ENCODE measurements at places on chromosomes 4 and X. TPM values are rescaled to one million over a fixed set of nuclear protein-coding genes. Genes with fewer than 3 reads are reported as not detected.

SLC4A4 gene
- total RNA-seq = 0.43 TPM

GRCh38 chr4:115515366-115515765, 401.9 kb upstream of the NDST4 start:
- H3K27ac ChIP-seq = no peak overlapping the region
- no peaks in the 10 kb centered on the region for H3K4me1 ChIP-seq
- no peak overlapping the region for H3K4me3 ChIP-seq
- H3K36me3 ChIP-seq = no peaks in the 10 kb centered on the region

GRCh38 chrX:104854188-104854587, 288.2 kb downstream of the IL1RAPL2 start:
- no peak for DNase-seq
- H3K27ac ChIP-seq = no peak overlapping the region
- no peaks in the 10 kb centered on the region for H3K27me3 ChIP-seq
- H3K4me3 ChIP-seq = no peak overlapping the region

GRCh38 chr4:142272452-142272851, 573.6 kb downstream of the INPP4B start:
- H3K36me3 ChIP-seq = peaks cover 17% of the 10 kb centered on the region
- peaks cover 84% of the 10 kb centered on the region for H3K4me1 ChIP-seq
- H3K4me3 ChIP-seq = no peak overlapping the region
- H3K27ac ChIP-seq = no peak overlapping the region
- H3K27me3 ChIP-seq = no peaks in the 10 kb centered on the region

- H3K4me3 ChIP-seq = no peak overlapping the region
- H3K36me3 ChIP-seq = no peaks in the 10 kb centered on the region
- H3K27ac ChIP-seq = no peak overlapping the region
Measured at GRCh38 chr4:153649572-153649991, 34.5 kb upstream of the TLR2 start.

FAM9B gene
- total RNA-seq = not detected

CT83 gene
- total RNA-seq = not detected

MAGEA10 gene
- not detected for total RNA-seq

- H3K4me3 ChIP-seq = no peak overlapping the region
- no peak for DNase-seq
- H3K27ac ChIP-seq = no peak overlapping the region
- no peaks in the 10 kb centered on the region for H3K27me3 ChIP-seq
- H3K36me3 ChIP-seq = no peaks in the 10 kb centered on the region
Measured at GRCh38 chr4:158033416-158034120, 139.3 kb downstream of the GASK1B start.

DNA sequence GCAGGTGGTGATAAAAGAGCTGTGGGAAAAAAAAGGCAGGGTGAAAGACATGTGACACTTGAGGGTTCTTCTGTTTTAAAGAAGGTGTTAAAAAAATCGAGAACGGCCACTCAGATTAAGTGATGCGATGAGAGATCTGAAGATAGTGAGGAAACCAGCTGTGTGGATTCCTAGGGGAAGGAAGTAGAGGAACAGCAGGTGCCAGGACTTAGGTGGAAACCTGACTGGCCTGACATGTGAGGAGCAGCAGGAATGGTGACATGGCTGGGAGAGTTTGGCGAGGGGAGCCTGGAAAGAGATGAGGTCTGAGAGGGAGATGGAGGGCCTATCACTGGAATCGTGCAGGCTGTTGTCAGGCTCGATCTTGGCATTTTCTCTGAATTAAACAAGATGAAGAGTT, 55.5 kb downstream of the BMPR1B start:
- H3K27me3 ChIP-seq = peaks cover 2% of the 10 kb centered on the region
- H3K27ac ChIP-seq = no peak overlapping the region
- no peaks in the 10 kb centered on the region for H3K36me3 ChIP-seq
- H3K4me1 ChIP-seq = no peaks in the 10 kb centered on the region
- no peak overlapping the region for H3K4me3 ChIP-seq

CT45A2 gene
- total RNA-seq = not detected

DNA sequence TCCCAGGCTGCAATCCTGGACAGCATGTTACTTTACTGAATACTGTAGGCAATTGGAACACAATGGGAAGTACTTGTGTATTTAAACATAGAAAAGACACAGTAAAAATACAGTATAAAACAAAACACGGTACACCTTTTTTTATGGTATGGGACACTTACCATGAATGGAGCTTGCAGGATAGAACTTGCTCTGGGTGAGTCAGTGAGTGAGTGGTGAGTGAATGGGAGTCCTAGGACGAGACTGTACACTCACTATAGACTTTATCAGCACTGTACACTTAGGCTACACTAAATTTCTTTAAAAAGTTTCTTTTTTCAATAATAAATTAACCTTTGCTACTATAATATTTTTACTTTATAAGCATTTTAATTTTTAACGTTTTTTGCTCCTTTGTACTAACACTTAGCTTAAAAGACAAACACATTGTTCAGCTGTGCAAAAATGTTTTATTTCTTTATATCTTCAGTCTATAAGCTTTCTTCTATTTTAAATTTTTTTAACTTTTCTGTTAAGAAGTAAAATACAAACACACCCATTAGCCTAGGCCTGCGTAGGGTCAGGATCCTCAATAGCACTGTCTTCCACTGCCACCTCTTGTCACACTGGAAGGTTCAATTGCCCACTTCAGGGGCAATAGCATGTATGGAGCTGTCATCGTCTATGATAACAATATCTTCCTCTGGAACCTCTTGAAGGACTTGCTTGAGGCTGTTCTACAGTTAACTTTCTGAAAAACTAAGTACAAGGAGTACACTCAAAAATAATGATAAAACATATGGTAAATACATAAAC, 293.5 kb upstream of the FSTL5 start:
- H3K27me3 ChIP-seq = no peaks in the 10 kb centered on the region
- no peaks in the 10 kb centered on the region for H3K4me1 ChIP-seq
- H3K4me3 ChIP-seq = no peak overlapping the region
- no peak for DNase-seq

DNA sequence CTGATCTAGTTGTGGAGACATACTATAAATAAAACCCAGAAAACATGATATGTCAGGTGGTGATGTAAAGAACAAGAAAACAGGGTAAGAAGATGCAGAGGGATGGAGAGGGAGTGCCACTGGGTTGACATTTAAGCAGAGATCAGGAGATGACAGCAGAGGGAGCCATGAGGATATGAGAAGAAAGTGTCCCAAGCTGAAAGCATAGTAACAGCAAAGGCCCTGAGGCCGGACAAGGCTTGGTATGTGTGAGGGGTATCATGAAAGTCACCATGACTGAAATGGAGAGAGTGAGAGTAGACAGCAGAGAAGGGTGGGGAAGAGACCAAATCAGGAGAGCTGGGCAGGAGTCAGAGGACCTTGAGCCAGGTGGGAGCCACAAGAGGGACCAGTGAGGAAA, 3.4 kb downstream of the GPKOW start:
- no peaks in the 10 kb centered on the region for H3K27me3 ChIP-seq
- no peak overlapping the region for H3K27ac ChIP-seq
- peaks cover 22% of the 10 kb centered on the region for H3K36me3 ChIP-seq
- peaks cover 37% of the 10 kb centered on the region for H3K4me1 ChIP-seq
- no peak overlapping the region for H3K4me3 ChIP-seq
- DNase-seq = no peak

DNA sequence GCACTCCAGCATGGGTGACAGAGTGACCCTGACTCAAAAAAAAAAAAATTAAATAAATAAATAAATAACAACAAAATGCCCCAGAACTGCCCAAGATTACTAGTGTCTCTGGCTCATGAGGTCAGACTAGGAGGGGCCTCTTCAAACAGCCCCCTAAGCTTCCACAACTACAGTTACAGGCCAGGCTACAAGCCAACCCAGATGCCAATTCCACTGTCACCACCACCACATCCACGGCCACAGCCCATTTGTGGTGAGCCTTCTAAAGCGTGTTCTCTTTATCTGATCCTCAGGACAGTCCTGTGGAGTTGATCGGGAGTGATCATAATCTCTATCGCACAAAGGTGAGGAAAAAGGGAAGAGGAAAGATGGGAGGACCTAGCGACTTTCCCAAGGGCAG, 36.6 kb downstream of the IGFBP7 start:
- no peak overlapping the region for H3K27ac ChIP-seq
- DNase-seq = no peak

GYPB gene
- total RNA-seq = not detected

GRCh38 chr4:42555828-42556227, 101.1 kb downstream of the ATP8A1 start:
- peaks cover 6% of the 10 kb centered on the region for H3K36me3 ChIP-seq
- H3K4me3 ChIP-seq = no peak overlapping the region
- no peak for DNase-seq
- H3K4me1 ChIP-seq = no peaks in the 10 kb centered on the region
- no peaks in the 10 kb centered on the region for H3K27me3 ChIP-seq

POLN gene
- total RNA-seq = 4.0 TPM

GRCh38 chr4:174324725-174325124, 41.0 kb downstream of the CEP44 start:
- no peak for DNase-seq
- H3K27ac ChIP-seq = no peak overlapping the region

GRCh38 chr4:153345012-153345981, 809 bp downstream of the MND1 start:
- H3K27ac ChIP-seq = peak overlapping the region; percentile 86
- peak overlapping the region; percentile 93 for H3K4me3 ChIP-seq
- peaks cover 28% of the 10 kb centered on the region for H3K4me1 ChIP-seq
- H3K36me3 ChIP-seq = peaks cover 1% of the 10 kb centered on the region
- peak; percentile 68 for DNase-seq

DNA sequence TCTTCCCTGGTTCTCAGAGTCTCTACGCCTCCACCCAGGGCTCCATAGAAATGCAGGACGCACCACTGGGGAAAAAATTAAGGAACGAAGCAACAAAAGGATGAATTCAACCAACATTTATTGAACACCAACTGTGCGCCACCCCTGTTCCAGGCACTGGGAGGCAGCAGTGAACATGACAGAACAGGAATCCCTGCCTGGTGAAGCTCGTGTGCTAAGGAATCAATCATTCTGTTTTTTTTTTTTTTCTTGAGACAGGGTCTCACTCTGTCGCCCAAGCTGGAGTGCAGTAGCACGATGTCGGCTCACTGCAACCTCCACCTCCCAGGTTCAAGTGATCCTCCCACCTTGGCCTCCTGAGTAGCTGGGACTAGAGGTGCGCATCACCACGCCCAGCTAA, 1.9 kb upstream of the FTSJ1 start:
- no peak overlapping the region for H3K27ac ChIP-seq
- no peak overlapping the region for H3K4me3 ChIP-seq
- peaks cover 28% of the 10 kb centered on the region for H3K4me1 ChIP-seq
- H3K36me3 ChIP-seq = peaks cover 9% of the 10 kb centered on the region

DNA sequence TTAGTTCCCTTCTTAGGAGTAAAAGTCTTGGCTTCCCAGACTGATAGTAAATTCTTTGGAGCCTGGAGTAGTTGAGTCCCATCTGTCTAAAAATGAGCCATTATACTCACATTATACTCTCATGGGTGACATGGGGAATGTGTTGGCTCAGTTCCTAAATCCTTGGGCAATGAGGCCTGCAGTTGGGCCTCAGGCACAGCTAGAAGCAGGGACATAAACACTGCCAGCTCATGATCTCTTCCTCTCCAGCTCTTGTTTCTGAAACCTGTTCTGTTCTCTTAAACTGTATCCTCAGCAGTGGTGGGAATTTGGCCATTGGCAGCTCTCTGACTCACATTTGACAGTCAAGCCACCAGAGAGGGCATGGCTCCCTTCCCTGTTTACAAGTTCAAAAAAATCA, 212.5 kb downstream of the SPATA18 start:
- no peaks in the 10 kb centered on the region for H3K4me1 ChIP-seq
- no peaks in the 10 kb centered on the region for H3K27me3 ChIP-seq
- no peak for DNase-seq
- no peak overlapping the region for H3K27ac ChIP-seq
- H3K4me3 ChIP-seq = no peak overlapping the region
- no peaks in the 10 kb centered on the region for H3K36me3 ChIP-seq

GRCh38 chrX:56762707-56763555, 33.9 kb downstream of the NBDY start:
- peak overlapping the region; percentile 57 for H3K4me3 ChIP-seq
- no peaks in the 10 kb centered on the region for H3K27me3 ChIP-seq
- peaks cover 1% of the 10 kb centered on the region for H3K36me3 ChIP-seq
- H3K27ac ChIP-seq = peak overlapping the region; percentile 90
- peaks cover 49% of the 10 kb centered on the region for H3K4me1 ChIP-seq
- DNase-seq = no peak

GRCh38 chr4:15702941-15703403, at the start of gene BST1:
TSS of gene BST1 (plus strand) at chr4:15703065. CDS start at chr4:15703145, 80 bp downstream.
- DNase-seq = peak; percentile 67
- H3K4me1 ChIP-seq = peaks cover 7% of the 10 kb centered on the region
- H3K36me3 ChIP-seq = no peaks in the 10 kb centered on the region
- H3K4me3 ChIP-seq = peak within 1 kb of the TSS; percentile 77
- no peak within 1 kb of the TSS for H3K27ac ChIP-seq

DNA sequence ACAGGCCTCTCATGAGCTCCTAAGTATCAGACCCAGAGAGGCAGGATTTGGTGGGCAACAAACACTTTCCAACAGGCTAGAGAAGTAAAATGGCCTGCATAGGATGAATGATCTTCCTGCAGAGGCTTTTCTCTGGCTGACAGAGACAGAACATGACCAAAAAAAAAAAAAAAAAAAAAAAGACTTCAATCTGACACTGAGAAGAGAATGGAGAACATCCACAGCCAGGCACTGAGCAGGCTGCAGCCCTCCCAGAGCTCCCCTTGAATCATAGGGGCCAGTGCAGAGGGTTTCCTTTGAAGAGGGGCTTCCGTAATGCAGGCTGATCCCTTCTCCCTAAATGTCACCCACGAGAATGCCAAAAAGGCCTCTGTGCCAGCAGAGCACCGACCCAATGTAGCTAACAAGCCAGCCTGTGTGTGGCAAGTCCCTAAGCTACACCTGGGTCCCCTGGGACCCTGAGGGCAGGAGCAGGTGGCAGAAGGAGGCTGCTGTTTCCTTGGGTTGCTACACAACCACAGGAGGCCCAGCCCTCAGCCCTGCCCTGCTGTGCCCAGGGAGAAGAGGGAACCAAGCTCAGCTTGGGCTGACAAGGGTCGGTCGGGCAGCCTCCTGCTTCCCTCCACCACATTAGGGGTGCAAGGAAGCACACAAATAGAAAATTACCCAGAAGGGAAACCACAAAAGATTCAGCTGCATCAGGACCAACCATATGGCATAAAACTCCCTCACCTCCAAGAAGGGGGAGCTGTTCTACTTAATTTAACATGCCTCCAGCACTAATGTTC, 55.6 kb downstream of the MAP7D2 start:
- H3K36me3 ChIP-seq = no peaks in the 10 kb centered on the region
- peaks cover 3% of the 10 kb centered on the region for H3K4me1 ChIP-seq
- no peak overlapping the region for H3K4me3 ChIP-seq

DNA sequence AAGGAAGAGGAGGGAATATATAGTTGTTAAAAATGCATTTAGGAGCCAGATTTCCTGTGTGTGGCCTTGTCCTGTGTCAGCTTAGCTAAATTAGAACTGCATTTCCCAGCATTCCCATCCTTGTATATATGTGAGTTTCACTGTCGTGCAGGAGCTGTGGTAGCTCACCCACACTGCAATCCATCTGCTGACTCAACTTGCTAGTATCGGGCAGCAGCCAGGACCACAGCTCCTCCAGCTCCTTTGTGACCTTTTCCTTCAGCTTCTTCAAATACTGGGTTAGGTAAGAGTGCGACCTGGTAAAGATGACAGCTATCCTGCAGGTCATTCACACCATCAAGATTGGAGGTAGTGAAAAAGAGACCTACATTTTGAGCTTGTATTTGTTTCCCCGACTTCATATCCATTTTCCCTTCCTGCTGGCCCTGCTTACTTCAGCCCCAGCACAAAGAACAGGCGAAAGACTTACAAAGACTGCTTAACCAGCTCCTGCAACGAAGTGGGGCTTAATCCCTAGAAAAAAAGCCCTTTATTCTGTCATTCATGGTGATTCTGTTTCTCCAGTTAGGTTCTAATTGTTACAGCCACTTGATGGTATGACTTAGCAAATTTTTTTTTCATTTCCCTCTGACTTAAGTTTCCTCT, 11.4 kb downstream of the ASIC5 start:
- no peaks in the 10 kb centered on the region for H3K4me1 ChIP-seq
- no peak for DNase-seq
- H3K36me3 ChIP-seq = no peaks in the 10 kb centered on the region
- no peak overlapping the region for H3K27ac ChIP-seq

ADAM29 gene
- total RNA-seq = not detected

Measured in activated CD4-positive, alpha-beta memory T cell treated with anti-CD3 and anti-CD28 coated beads for 36 hours (primary cell).